Coronary artery (tissue), 2 donors: ENCODE measurements at places on chromosomes 16 and 17.

DNA sequence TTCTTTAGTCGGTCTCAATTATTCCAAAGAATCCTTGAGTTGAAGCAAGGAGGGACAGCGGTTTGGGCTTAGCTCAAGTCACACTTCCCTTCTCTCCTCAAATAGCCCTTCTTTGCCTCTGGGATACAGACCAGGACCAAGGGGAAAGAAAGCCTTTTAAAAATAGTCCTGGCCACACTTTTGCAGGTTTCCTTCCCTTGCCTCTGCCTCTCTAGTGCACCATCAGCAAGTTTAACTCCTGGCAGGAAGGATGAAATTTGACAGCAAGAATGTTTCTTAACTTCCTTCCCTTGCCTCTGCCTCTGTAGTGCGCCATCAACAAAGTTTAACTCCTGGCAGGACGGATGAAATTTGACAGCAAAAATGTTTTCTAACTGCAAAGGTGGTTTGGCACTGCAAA, 7.2 kb upstream of the G6PC1 start:
- no peak for DNase-seq

- DNase-seq = peak; percentile 65
Measured at GRCh38 chr17:2995886-2996809, 67.3 kb downstream of the OR1D5 start.

DNA sequence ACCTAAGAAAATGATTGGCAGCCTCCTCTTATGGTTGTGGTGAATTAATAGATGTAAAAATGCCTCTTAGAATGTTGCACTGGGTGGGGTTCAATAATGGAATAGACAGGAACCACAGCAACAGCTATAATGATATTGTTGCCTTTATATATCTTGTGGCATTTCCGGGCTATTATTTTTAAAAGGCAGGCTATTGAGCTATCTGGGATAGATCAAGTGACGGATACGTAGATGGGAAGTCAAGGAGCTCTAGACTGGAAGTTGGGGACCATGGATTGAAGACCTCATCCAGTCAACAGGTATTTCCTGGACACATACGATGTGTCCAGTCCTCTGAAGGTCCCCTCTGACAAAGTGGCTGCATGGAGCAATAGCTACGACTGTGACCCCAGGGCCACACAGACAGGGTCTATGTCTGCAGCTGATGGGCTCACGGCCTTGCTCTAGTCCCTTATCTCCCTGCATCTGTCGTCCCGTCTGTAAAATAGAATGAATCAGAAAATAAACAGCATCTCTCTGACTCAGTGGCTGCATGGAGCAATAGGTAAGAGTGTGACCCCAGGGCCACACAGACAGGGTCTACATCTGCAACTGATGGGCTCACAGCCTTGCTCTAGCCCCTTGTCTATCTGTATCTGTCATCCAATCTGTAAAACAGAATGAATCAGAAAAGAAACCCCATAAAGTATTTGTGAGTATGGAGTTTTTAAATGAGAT, 117.7 kb upstream of the FOXF1 start:
- DNase-seq = no peak

- DNase-seq = no peak
Measured at GRCh38 chr17:48523010-48523409, 7.8 kb downstream of the HOXB1 start.

DNA sequence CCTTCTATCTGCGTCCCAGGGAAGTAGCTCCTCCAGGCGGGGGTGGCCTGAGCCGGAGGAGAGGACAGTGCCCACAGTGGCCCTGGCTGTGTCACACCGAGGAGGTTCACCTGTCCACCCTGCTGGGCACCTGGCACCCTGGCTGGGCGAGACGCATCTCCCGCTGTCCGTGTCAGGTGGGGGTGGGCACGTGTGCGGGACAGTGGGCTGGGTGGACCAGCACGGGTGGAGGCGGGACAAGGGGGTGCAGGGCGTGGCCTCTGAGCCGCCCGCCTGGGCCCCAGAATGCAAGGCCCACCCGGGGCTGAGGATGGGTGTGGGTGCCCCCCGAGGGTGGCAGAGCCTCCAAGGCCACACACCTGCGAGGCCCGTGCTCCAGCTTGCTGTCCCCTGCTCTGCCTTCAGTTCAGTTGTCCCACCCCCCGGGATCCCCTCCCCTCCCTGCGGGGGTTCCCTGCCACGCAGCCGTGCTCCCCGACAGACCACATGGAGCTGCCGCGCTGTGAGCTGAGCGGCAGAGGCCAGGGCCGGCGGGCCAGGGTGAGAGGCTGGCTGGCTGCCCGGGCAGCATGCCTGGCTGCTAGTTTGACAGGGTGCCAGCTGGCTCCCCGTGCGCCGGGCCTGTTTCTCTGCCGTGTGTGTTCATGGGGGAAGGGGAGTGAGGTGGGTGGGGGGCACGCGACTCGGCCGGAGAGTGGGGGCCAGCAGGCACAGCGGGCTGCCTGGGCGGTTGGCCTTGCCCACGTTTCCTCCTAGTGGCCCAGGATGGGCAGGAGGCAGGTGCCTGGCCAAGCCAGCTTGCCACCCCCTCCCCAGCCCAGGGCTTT, 33.9 kb downstream of the BAHCC1 start:
- peak; percentile 85 for DNase-seq

GRCh38 chr16:73605309-73605708, 557.4 kb upstream of the ZFHX3 start:
- DNase-seq = no peak

DNA sequence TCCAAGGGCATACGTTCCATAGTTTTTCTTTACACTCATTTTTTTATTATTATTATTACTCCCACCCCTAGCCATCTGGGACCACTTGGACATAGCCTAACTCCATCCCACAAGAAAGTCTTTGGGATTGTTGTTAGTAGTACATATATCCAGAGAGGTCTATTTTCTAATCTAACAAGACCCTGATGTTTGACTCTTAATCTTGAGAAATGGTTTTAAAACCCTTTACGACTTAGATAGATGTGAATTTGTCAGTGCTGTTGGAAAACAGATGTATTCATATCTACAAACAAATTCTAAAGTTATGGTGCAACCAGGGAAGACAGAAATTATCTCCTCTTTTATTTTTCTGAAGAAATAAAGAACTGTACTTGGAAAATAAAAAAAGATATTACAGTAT, 197.8 kb downstream of the CDH11 start:
- DNase-seq = no peak

DNA sequence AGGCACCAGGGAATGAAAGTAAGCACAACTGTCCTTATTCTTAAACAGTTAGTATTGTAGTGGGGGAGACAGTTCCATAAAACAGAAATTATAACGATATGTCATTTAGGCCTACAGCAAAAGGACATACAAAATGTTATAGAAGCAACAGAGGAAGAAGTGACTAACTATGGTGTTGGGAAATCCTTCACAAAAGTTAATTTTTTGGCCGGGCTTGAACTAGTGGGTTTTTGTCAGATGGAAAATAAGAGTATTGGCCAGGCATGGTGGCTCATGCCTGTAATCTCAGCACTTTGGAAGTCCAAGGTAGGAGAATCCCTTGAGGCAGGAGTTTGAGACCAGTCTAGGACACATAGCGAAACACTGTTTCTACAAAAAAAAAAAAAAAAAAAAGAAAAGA, 127.8 kb downstream of the SSH2 start:
- DNase-seq = no peak

- no peak for DNase-seq
Measured at GRCh38 chr16:3444032-3444388, 530 bp downstream of the NAA60 start.

DNA sequence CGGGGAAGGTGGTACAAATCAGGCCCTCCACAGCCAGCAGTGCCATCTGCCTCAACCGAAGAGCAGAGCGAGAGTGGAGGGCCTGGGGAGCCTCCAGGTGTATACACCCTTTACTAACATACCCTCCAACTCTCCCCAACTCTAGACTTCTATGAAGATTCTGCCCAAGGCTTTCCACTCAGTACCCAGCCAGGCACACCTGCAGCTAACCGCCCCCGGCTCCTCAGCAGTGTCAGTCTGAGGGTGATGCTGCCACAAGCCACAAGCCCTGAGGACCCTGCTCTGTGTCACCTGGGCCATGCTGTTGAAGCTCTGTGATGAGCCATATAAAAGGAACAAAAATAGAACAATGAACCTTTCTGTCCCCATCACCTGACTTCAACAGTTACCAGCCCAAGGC, 3.8 kb downstream of the CENPV start:
- DNase-seq = no peak

- DNase-seq = no peak
Measured at GRCh38 chr16:8571061-8571596, 19.2 kb downstream of the TMEM114 start.

DNA sequence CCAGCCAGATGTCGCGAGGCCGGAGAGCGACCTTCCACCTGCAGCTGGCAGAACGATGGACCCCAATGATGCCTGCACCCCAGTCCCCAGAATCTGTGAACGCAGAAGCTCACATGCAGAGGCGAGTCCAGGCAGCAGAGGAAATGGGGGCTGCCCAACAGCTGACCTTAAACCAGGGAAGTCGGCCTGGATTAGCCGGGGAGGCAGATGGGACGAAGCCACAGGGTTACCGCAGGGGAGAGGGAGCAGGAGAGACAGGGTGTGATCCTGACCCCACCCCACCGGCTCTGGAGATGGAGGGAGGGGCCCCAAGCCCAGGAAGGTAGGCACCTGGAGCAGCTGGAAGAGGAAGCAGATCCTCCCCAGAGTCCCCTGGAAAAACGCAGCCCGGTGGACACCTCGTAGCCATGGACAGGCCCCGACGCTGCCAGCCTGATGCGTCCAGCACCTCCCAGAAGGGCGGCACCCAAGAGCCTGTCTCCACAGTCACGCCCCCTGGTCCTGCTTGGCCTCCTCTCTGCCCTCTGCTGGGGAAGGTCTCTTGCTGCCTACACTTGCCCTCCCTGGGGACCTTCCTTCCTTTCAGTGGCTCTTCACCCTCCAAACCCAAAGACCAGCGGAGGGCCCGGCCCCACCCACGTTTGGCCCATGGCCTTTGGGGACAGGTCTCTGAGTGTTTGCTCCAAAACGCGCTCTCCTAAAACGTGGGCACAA, 37.3 kb downstream of the PIEZO1 start:
- no peak for DNase-seq

DNA sequence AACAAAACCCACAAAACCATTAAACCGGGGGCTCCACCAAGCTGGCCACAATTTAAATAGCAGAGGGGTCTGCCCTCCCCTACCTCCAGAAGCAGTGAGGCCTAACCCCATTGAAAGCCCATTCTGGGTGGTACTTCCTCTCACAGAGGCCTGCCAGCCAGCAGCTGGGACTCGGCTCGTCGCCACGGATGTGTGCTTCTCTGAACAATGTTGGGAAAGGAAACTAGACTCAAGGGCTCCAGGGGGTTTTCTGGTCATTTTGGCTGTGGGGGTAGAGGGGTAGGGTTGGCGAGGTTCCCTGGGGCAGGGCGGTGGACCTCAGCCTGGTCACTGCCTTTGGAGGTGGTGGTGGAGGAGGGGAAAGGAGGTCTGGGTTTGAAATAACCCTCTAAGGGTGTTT, 4.7 kb upstream of the PLCG2 start:
- no peak for DNase-seq

- DNase-seq = no peak
Measured at GRCh38 chr16:8887952-8888560, 5.9 kb downstream of the LITAFD start.

DNA sequence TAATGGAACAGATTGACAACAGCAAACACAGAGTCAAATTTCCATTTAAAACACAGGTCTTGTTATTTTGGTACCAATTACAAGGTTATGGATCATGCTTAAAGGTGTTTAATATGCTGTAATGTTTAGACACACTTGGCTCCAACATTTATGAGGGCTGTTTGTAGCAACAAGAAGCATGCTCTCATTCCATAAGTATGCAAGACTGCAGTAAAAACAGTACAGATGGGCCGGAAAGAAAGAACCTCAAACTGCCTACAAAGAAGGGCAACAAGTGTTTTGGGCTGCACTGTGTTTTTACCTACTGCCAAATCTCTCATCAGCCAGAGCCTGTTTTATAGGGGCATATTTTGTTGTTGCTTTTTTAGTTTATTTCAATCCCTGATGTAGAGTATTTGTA, 100.5 kb upstream of the HS3ST3A1 start:
- no peak for DNase-seq

- no peak for DNase-seq
Measured at GRCh38 chr17:35390663-35391062, 17.2 kb upstream of the SLFN11 start.

DNA sequence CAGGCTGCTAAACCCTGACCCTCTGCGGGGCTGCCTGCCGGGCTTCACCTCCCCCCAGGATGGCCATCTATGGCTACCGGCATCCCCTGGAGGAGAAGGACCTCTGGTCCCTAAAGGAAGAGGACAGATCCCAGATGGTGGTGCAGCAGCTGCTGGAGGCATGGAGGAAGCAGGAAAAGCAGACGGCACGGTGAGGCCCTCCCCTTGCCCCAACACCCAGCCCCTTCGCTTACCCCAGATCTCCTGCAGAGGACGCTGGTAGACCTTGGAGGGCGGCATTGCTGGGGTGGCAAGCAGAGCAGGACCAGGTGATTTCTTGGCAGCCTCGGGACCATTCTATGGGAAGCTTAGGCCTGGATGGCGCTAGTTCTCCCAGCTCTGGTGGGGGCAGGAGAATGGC, 24.5 kb downstream of the ABCC3 start:
- DNase-seq = no peak

GRCh38 chr16:194516-194915, 14.3 kb downstream of the HBQ1 start:
- no peak for DNase-seq

GRCh38 chr17:44916781-44917241, 1.5 kb upstream of the GFAP start:
- no peak for DNase-seq

GRCh38 chr17:64500862-64501765, 4.3 kb upstream of the POLG2 start:
- DNase-seq = no peak

- DNase-seq = no peak
Measured at GRCh38 chr17:27630607-27631410, at the start of gene LGALS9. Gene LGALS9, plus strand, starts transcription at chr17:27631188. Its CDS starts 78 bp downstream, at chr17:27631266.

DNA sequence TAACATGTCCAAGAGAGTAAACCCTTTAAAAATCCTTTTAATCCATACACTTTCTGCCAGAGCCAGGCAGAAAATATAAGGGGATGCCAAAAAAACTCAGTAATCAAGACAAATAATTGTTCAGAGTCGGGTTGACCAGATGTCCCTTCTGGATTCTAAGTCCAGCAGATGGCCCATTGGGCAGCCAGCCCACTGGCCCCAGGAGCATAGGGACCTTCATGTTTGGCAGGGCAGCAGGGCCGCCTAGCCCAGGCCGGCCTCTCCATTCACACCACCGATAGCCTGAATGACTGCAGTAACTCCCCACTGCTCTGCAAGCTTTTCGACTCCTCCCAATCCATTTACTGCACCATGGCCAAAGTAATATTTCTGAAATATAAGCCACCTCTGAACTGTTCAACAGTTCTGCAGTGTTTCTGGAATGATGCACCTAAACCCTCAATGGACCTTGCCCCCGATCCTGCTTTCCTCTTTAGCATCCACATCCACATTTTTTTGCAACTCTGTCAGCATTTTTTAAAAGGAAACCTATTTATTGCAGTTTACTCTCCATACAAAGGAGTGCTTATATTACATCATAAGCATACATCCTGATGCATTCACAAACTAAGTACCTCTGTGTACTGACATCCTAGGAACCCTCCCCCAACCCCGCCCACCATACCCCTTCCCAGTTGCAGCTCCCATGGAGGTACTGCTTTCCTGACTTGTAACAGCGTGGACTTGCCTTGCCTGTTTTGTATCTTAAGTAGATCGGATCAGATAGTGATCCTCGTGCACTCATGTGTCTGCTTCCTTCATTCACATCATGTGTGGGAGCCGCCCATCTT, 46.4 kb downstream of the LDHD start:
- no peak for DNase-seq
